ENCODE measurements at places on chromosomes 2 and 18.

GRCh38 chr18:76497021-76497420 lies 2.0 kb upstream of the ZNF516 start:
- DNase-seq = no peak

DNA sequence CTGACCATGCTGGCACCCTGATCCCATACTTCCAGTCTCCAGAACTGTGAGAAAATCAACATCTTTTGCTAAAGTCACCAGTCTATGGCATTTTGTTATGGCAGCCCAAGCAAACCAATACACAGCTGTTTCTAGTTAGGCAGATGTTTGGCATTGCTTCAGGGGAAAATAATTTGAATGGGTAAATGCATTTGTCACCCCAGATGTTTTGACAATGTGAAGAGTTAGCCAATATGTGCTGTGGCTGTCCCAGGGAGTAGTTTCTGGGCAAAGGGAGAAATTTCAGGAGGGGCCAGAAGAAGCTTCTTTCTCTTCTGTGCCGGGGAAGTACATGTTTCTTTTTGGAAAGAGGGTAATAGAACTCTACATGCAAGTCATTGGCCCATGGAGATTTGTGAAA lies 619.0 kb downstream of the SLC4A3 start:
- DNase-seq = no peak

DNA sequence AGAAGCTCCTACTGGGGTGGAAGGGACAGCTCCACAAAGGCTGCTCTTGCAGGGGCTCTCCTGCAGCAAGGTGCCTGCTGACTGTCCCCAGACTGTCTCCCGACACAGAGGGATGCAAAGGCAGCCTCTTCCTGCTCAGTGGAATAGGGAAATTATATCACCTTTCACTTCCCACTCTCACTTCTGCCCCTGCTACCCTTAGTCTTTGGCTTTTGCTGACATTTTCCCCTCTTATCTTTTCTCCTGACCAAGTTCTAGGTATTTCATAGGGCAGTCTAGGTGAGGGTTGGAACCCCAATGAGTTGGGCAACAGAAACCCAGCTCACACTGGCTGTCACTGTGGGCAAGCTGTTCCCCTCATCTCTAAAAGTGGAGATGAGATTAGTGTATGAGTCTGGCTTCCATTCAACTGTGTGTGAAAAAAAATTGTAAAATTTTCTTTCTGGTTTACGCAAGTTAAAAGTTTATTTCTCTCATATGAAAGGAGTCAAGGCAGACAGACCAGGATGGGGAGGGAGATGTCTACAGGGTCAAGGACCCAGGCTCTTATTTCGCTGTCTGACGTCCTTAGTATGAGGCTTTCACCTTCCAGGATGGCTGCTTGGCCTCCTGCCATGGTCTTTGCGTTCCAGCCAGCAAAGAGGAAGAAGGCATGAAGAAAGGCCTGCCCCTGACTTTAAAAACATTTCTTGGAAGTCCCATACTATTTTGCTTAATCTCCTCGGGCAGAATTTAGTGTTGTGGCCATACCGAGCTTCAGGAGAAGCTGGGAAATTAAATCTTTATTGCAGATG lies 7.5 kb upstream of the MOCOS start:
- no peak for DNase-seq

- no peak for DNase-seq
Observed at GRCh38 chr2:102558463-102558862, 60.9 kb upstream of the SLC9A2 start.

- no peak for DNase-seq
Observed at GRCh38 chr2:172375251-172375650, 52.1 kb upstream of the ITGA6 start.

- no peak for DNase-seq
Observed at GRCh38 chr2:212922701-212923100, 228.7 kb downstream of the IKZF2 start.

- no peak for DNase-seq
Observed at GRCh38 chr2:7835151-7835550, 846.7 kb upstream of the ID2 start.

DNA sequence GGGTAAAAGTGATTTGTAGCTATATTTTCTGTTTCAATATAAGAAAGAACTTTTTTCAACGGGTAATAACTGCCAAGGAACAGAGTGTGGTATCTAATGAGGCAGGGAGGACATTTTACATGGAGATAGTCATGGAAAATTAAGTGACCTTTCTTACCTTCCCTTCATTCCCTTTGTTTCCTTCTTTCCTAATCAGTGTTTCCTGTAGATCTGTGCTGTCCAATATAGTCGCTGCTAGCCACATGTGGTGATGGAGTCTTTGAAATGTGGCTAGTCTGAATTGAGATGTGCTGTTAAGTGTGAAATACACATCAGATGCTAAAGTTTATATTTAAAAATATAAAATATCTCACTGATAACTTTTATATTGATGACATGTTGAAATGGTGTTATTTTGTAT lies 81.8 kb downstream of the BABAM2 start:
- DNase-seq = no peak

DNA sequence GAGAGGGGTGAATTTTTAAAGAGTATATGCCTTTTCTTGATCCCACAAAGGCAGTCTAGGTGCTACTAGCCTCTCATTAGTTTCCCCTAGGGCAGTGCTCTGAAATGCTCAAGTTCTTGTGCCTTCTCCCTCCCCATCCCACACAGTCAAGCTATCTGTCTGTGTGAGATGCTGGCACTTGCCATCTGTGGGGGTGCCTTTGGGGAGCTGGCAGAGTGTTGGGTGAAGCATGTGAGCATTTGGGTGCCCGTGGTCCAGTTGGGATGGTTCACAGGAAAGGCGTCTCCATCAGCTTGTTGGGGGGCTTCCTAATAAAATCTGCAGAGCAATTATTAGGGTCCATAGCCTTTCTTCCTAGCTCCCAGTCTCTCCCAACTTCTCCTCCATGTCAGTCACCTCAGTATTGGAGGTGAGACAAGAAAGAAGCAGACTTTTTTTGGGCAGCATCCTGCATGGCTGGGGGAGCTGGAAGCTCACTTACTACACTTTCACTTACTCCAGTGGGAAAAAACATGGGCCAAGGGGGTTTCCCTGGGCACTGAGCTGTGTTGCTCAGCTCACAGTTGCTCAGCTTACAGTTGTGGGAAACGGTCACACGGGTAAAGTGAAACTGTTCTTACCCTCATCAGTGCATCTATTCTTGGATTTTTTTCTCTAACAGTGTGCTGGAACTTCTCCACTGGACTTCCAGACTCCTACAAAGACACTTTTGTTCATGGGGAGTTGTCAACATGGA lies 29.3 kb downstream of the COLEC11 start:
- no peak for DNase-seq

- DNase-seq = no peak
Observed at GRCh38 chr2:171327043-171327496, 106.7 kb downstream of the METTL8 start.

- no peak for DNase-seq
Observed at GRCh38 chr2:69213201-69213600, 173.8 kb downstream of the GFPT1 start.

- DNase-seq = no peak
Observed at GRCh38 chr2:189261431-189261841, 81.9 kb upstream of the COL5A2 start.

DNA sequence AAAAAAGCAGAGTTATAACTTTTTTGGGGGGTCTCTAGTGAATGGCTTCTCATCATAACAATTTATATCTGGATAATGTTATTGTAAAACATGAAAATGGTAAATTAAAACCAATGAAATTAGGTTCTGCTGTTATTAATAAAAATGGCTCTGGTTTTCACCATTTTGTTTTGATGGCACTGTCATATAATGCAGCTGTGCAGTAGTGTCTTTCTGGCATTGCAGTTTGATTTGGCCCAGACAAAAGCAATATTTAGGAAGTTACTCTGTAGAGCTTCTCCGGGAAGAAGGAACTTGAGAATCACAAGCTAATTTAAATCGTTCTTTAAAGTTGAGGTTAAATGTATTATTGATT lies 15.1 kb upstream of the NT5C1B start:
- DNase-seq = no peak

- no peak for DNase-seq
Observed at GRCh38 chr2:197704434-197705120, 592 bp upstream of the MARS2 start.

DNA sequence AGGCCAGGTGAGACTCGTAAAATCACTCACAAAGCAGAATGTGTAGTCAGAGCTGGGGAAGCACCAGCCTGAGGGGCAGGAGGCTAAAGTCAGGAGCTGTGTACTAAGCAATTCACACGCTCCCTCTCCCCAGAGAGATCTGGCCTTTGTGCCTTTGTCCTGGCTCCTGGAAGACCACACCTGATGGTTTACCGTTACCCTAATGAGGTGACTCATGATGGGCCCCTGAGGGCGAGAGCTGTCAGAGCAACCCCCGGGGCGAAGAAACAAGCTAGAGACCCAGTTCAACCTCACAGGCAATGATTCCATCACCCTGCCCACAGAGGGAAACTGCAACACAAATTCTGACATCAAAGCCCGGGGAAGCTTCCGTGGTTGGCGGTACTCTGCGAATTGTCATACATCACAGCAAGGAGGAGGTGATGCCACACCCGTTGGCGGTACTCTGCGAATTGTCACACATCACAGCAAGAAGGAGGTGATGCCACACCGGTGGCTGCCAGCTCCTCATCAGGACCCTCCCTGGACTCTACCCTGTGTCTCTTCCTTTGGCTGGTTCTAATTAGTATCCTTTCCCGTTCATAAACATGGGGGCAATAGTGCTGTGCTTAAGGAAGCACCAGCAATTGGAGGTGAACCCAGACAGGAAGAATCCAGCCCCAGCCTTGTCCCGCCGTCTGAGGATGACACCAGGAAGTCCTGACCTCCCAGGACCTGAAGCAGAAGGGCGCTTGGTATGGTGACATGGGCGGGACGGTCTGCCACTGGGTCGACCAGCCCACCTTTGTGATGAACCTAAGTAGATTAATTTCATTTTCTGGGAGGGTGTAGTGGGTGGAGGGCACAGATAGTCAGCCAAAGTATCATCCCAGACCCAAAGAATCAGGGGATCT lies 30.5 kb downstream of the B3GNT7 start:
- DNase-seq = no peak

DNA sequence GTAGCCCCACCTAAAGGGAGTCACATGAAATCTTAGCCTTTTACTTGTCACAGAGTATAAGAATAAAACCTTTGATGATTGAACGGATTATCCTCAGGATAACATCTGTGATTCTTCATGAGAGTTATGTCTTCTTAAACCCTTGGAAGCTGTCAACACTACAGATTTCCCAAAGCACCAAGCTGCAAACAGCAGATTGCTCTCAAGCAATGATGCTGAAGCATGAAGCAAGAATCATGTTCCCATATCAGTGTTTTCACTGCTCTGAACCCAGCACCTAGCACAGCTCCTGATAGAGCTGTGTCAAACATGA lies 47.6 kb upstream of the CELF4 start:
- DNase-seq = no peak

GRCh38 chr2:201969938-201970785 lies 63.5 kb upstream of the FZD7 start:
- no peak for DNase-seq

- DNase-seq = no peak
Observed at GRCh38 chr2:108934583-108935245, 54.3 kb downstream of the EDAR start.

DNA sequence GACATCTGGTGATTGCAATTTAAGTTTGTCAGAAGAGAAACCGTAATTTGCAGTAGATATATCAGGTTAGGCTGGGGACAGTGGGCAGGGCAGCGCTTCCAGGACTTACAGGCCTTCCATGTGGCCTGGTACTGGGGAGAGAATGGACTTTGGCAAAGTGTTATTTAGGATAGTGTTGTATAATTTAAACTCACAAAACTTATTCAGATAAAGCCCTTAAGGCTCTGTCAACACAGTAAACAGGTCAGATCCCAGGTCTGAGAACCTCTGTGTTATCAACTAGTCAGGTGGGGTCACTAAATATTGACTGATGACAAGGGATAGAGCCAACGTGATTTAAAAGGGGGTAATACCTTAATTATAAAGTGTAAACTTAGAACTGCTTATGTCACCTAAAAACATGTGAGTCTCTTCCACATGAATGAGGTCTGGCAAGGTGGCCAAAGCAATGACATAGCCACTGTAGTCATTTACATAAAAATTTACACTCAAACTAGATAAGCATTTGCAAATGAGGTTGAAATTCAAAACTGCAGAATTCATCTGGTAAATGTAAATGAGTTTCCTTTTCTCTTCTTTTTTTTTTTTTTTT lies 80.2 kb upstream of the DNMT3A start:
- no peak for DNase-seq

GRCh38 chr2:168639441-168639898 lies 163.0 kb upstream of the NOSTRIN start:
- DNase-seq = no peak

DNA sequence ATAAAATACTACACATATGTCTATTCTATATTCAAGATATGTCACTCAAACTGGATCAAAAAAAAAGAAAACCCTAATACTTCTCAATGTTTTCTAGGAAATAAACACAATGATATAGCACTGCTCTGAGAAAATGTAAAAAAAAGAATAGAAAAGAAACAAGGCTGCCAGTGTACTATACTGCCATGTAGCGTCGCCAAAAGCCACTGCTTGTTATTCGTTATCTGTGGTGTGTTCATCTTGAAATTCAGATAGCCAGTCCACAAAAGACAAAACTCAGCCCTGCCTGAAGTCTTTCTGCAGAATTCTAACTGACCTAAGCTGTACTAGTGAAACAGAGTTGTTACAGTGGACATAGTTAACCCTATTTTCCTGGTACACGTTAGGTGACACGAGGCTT lies 12.2 kb upstream of the YPEL5 start:
- DNase-seq = no peak

GRCh38 chr2:8379549-8379948 lies 302.3 kb upstream of the ID2 start:
- DNase-seq = no peak

GRCh38 chr2:1987379-1987778 lies 243.1 kb upstream of the PXDN start:
- DNase-seq = no peak

DNA sequence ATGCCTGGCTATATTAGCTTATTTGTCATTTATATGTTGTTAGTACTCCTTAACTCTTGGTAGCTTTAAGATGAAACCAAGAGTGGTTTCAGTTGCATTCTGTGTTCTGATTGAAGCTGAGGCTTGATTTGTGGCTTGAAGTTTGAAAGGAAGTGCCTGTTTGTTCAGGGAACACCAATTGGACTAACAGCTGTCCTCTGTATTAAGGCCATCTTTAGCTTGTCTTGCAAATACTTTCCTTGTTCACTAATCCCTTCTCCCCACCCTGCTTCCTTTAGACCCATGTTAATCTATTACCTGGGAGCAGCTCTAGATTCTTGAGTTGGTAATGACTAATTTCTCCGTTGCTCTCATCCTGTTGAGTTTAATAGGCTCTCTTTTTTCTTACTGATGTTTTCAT lies 13.4 kb downstream of the ITGA6 start:
- no peak for DNase-seq

- no peak for DNase-seq
Observed at GRCh38 chr2:9258953-9259399, 52.4 kb downstream of the ASAP2 start.
